Stimulated activated CD4-positive, alpha-beta T cell treated with anti-CD3 and anti-CD28 coated beads, Interleukin-1b, Interleukin-23, amount 100 ng/mL, for 24 hours (primary cell): ENCODE measurements at places on chromosomes 6 and 20.

DNA sequence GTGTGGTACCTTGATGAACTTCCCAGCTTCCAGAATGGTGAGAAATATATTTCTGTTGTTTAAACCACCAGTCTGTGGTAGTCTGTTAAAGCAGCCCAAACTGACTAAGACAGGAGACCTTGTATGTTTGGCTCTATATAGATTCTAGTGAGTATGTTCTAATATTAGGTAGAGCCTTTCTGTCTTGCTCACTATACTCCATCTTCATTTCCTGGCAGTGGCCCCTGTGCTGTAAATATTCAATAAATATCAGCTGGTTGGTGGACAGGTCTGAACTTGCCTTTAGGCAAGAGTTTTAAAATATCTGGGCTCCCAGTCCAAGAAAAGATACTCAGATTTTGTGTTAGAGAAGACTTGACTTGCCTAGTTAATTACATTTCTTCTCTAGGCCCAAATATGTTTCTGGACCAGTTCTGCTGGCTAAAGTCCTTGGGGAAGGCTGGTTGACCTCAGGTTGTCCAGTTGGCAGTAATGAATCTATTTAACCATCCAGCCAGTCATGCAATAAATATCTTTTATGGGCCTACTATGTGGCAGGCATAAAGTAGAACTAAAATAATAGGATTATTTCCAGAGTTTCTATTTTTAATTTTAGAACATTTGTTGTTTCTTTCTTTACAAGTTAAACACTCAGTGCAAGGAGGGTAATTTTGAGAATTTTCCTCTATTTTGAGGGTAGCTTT is 22.3 kb downstream of the PPP1R14C start:
- DNase-seq, result no peak

DNA sequence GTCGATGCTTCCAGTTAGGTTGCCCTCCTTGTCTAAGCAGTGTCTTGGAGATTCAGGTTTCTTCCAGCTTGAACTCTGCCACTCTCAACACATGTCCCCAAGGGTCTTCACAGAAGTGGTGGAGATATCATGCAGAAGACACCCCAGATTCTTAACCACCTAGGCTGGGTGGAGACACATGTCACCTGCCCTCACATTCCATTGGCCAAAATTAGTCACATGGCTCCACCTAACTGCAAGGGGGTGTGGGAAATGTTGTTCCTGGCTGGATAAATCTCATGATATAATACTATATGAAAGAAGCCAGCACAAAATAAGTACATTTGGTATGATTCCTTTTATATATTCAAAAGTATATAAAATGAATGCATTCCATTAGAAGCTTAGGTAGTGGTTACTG is 52.9 kb upstream of the SNRPB2 start:
- no peak for DNase-seq

GRCh38 chr6:11096109-11096508 is 2.5 kb downstream of the SMIM13 start:
- no peak for DNase-seq

- DNase-seq, result no peak
Observed at GRCh38 chr20:56360133-56360907, 1.5 kb downstream of the FAM210B start.
